Midbrain (tissue), 1 donor: ENCODE measurements at places on chromosomes 16 and 17.

GRCh38 chr17:49576088-49576916 lies 631 bp downstream of the NXPH3 start:
- peak; percentile 36 for DNase-seq

GRCh38 chr16:82404586-82405315 lies 222.0 kb upstream of the CDH13 start:
- no peak for DNase-seq

DNA sequence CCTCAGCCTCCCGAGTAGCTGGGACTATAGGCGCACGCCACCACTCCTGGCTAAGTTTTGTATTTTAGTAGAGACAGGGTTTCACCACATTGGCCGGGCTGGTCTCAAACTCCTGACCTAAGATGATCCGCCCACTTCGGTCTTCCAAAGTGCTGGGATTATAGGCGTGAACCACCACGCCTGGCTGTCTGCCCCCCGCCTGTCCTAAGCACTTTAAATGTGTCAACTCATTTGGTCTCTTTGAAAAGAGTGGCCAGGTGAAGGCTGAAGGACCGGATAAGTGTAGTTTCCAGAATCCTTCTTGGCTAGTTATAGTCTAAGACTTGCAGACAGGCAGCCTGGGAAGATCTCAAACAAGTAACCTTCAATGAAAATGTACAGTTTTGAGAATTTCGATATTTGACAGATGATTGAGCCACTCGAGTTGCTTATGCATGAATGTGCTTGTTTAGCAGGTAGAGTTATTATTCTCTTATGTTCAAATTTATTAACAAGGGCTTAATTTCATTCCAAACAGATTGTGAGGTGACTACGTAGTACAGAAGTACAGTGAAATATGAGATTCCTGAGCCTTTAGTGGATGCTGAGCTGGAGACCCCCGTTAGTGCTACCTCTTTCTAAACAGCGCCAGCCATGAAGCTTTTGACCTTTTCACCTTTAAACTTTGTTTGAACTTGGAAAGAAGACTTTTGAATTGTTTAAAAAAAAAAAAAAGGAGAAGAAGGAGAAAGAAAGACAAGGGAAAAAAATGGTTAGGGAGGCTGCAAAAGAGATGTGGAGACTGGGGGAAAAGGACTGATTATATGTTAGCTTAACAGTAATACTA lies 164.4 kb upstream of the TBX2 start:
- no peak for DNase-seq

GRCh38 chr16:68910051-68910450 lies 66.7 kb downstream of the TANGO6 start:
- DNase-seq: no peak

GRCh38 chr17:77354670-77355455 lies 214.1 kb downstream of the SEC14L1 start:
- DNase-seq: no peak

GRCh38 chr16:87854907-87855683 lies 14.2 kb downstream of the SLC7A5 start:
- DNase-seq: no peak

- DNase-seq: no peak
Measured at GRCh38 chr16:80150978-80151721, 389.6 kb upstream of the DYNLRB2 start.

GRCh38 chr16:2687531-2688308 lies 5.4 kb downstream of the KCTD5 start:
- DNase-seq: no peak

DNA sequence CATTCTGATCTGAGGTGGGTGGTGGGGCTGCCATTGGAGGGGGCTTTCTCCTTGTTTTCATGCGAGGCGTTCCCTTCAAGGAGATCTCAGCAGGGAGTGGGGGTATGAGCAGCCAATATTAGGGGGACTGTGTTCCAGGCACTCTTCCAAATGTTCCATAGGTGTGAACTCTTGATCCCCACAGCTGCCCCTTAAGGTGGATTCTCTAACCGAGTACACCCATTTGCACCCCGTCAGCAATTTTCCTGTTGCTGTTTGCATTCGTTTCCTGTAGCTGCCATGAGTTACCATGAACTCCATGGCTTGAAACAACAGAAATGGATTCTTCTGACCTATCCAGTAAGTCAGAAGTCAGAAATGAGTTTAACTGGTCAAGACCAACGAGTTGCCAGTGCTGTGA lies 3.7 kb upstream of the PRR15L start:
- DNase-seq: no peak

DNA sequence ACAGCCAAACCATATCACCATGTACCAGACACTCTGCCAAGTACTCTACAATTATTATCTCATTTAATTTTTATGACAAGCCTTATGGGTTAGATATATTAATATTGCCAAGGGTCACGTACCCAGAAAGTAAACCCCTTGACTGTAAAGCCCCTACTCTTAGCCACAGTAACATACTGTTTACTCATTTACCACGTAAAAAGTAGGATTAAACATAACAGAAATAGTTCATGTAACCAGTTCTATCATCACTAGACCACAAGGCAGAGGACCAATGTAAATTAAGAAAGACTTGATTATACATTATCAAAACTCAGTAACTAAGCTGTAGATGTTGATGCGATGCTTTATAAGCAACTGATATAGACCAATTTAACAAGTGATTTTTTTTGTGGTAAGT lies 101.5 kb upstream of the CNTNAP4 start:
- no peak for DNase-seq

GRCh38 chr16:88614818-88615580 lies 23.4 kb upstream of the IL17C start:
- no peak for DNase-seq

- DNase-seq: no peak
Measured at GRCh38 chr16:28100810-28101532, 37.5 kb upstream of the GSG1L start.

DNA sequence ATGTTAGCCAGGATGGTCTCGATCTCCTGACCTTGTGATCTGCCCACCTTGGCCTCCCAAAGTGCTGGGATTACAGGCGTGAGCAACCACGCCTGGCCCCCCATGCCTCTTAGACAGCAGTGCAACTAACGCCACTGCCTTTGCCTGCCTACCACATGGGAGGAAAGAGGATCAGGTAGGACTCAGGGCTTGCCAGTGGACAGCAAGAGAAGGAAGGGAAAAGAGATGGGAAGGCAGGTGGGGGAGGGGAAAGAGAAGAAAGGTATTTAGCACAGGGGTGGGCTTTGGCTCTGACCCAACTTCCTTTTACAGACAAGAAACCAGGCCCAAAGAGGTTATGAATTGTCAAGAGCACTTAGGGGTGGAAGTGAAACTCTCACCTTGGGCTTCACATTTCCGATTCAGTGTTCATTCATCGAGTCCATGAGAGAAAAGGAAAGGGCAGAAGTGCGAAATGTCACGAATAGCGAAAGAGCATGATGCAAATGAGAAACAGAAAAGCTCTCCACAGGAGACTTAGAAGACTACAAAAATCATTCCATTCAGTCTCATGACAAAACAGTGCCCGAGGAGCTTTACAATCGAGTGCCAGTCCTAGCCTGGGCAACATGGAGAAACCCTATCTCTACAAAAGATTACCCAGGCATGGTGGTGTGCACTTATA lies 36.4 kb downstream of the CDK5R1 start:
- DNase-seq: no peak

DNA sequence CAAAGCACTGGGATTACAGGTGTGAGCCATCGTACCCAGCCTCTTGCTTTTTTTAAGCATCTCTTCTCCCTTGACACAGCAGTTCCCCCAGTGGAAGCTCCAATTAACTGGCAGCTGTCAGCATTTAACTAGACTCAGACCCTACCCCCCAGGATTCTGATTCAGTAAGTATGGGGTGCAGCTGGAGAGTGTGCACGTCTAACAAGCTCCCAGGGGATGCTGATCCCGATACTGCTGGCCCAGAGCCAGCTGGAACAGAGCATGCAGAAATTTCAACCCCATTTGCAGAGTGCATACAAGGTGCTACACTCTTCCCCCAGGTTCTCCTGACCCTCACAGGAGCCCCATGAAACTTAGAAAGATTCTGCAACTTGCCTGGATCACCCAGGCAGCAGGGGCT lies 27.7 kb upstream of the BCO1 start:
- no peak for DNase-seq

GRCh38 chr16:86994215-86994614 lies 323.0 kb downstream of the C16orf95 start:
- DNase-seq: no peak

GRCh38 chr17:70011750-70012149 lies 63.3 kb upstream of the KCNJ16 start:
- no peak for DNase-seq

DNA sequence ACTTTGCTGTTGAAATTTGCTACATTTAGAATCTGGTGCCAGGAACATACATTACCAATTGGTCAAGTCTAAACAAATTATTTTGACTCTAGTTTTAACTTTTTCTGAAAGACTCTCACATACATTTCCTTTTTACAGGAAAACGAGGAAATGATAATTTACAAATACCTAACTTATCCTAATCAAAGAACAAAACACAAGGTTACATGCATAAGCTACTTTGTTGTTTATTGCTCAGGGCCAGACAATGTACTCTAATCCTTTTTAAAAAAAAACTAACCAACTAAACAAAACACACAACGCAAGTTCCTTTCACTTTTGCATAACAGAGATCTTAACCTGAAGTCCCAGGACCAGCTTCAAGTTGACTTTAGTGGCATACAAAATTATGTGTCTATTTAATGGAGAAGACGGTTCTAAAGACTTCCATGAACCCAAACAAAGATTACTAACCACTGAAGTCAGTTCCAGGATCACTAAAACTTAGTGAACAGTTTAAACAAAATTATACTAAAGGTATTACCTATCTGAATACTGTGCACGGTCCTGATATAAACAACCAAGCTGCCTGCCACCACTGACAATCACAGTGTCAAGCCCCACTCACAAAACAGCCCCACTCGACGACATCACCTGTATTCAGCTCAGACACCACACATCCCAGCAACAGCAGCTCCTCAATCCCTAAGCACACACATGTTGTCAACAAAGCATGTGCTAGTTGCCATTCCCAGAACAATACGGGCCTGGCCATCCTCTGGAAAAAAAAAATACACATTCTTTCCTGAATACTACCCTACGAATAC lies 1.9 kb downstream of the ZNF652 start:
- DNase-seq: no peak

DNA sequence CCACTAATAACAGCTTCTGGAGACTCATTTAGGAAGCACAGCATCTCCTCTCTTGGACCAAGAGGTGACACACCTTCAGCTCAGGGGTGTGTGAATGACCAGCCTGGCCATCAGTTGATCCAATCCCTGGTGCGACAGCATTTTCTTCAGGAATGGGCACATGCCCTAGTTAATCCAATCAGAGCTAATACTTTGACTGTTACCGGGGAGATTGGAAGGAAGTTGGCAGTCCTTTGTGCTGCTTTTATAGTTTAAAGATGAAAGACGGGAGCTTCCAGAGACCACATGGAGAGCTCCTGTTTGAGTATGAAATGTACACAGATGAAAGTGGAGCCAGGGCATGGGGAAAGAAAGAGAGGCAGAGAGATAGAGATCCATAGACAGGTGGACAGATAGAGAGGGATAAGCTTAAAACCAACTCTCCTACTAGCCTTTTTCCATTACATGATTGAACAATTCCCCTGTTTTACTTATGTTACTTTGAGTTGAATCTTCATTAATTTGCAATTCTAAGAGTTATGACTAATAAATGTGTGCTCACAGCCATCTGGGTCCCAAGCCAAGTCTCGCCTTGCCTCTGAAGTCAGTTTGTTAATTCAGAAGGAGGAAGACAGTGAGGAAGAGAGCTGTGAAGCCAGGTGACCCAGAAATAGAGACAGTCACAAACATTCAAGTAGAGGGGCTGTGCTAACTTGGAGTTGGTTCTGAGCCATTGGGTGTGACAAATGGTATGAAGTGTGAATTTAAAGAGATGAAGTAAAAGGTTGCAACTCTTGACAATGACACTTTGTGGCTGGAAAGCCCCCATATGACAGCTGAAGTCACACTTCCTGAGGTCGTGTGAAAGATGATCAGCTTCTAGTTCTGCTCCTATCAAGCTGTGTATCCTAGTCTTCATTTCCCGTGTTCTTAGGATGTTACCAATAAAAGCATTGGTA lies 120.0 kb upstream of the GOT2 start:
- DNase-seq: no peak

DNA sequence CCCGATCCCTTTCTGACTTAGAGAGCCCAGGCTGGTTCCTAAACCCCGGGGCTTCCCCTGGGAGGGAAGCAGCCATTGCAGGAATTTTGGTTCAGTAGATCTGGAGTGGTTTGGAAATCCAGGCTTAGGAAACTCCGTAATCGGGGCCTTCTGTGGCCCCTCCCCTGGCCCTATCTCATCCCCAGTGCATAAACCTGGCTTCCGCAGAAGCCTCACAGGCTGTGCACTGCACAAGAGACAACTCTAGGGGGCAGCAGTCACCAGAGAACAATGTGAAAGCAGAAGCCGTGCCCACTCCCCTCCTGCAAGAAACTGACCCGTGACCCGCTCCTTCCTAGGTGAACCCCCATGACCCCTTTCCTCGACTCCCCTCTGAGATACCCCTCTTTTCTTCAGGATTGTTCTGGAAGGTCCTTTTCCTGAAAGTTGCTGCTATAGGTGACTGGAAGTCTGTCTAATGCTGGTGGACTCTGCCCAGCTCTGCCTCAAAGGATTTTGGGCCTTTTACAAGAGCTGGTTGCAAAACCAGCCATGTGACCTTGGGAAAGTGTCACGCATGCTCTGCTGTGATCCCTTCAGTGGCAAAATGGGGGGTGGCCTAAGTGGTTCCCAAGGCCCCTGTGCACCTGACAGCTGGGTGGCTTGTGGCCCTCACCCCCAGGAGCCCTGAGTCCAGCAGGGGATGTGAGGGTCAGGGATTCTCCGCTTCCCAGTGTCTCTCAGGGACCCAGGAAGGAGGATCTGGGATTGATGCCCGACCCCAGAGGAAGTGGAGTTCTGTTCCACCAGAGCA lies 14.4 kb downstream of the GUCY2D start:
- DNase-seq: no peak

GRCh38 chr16:3656491-3657468 lies 2.3 kb downstream of the DNASE1 start:
- no peak for DNase-seq

DNA sequence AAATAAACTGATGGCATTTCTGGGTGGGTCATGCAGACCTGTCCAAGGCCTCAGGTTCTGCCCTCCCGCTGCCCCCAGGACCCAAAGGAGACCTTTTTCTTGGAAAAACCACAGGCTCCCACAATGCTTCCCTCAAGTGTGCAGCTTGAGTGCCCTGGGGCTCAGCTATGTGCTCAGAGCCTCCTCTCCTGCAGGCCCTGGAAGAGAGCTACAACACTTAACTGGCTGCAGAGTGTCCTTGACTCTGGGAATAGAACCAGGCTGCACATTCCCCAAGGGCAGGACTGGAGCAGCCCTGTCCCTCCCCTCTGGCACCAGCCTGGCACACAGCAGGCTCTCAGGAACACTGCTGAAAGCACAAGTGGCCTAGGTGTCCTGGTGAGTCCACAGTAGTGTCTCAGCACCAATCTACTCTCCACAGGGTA lies 4.8 kb upstream of the SREBF1 start:
- DNase-seq: peak; percentile 33

DNA sequence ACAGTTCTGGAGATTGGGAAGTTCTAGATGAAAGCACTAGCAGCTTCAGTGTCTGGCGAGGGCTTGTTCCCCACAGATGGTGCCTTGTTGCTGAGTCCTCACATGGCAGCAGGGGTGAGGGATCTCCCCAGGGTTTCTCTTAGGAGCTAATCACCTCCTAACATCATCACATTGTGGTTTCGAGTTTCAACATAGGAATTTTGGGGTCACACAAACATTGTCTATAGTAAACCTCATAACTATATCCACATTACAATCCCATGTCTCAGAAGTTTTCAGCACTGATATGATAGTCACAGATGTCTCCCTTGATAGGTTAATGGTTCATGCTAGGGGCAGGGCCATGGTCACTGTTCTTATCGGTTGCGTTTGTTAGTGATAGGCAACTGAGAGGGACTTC lies 13.8 kb downstream of the CLUAP1 start:
- DNase-seq: no peak
